ENCODE measurements at places on chromosomes 3 and 15.

DNA sequence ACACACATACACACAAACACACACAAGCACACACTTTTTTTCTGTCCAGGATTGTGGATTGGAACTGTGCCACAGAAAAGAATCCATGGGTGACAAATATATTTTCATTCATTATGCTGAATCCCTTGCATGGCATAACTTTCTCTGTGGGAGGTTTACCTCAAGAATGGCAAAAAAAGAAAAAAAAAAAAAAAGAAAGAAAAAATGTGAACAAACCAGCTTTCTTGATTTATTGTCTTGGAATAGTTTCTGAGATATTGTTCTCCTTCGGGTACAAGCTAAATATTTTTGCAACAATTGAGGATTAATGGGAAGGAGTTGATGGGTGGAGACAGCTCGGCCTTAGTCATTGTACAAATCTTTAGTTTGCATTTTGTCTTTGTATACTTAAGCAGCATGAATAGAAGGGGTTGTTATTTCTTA, 153.1 kb downstream of the GMNC start:
- no peak for DNase-seq

GRCh38 chr15:68560501-68561113, 18.2 kb upstream of the CORO2B start:
- no peak for DNase-seq

- no peak for DNase-seq
Measured at GRCh38 chr15:78654272-78654671, 13.3 kb upstream of the CHRNB4 start.

- no peak for DNase-seq
Measured at GRCh38 chr3:112813723-112814171, 32.9 kb downstream of the CD200R1L start.

GRCh38 chr3:30189900-30190299, 416.5 kb upstream of the TGFBR2 start:
- no peak for DNase-seq

- DNase-seq, result no peak
Measured at GRCh38 chr3:177590826-177591225, 393.5 kb upstream of the TBL1XR1 start.

GRCh38 chr3:11136830-11137626, 17.3 kb upstream of the HRH1 start:
- no peak for DNase-seq

DNA sequence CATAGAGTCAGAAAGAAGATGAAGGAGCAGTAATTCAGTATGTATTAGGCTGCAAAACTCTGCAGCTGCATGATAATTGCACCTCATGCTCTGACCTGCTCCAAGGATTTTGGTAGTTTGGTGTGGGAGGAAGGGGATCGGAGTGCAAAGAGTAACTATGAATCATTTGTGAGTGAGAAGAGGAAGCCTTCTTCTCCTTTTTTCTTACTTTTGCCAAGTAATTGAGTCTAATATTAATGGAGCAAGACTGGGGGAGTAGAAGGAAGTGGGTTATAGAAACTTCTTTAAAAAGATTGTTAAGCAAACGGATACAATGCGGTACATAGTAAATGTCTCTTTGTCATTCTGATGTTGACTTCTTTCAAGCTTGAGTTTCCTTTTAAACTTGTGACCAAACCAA, 276.5 kb downstream of the EDEM1 start:
- no peak for DNase-seq

DNA sequence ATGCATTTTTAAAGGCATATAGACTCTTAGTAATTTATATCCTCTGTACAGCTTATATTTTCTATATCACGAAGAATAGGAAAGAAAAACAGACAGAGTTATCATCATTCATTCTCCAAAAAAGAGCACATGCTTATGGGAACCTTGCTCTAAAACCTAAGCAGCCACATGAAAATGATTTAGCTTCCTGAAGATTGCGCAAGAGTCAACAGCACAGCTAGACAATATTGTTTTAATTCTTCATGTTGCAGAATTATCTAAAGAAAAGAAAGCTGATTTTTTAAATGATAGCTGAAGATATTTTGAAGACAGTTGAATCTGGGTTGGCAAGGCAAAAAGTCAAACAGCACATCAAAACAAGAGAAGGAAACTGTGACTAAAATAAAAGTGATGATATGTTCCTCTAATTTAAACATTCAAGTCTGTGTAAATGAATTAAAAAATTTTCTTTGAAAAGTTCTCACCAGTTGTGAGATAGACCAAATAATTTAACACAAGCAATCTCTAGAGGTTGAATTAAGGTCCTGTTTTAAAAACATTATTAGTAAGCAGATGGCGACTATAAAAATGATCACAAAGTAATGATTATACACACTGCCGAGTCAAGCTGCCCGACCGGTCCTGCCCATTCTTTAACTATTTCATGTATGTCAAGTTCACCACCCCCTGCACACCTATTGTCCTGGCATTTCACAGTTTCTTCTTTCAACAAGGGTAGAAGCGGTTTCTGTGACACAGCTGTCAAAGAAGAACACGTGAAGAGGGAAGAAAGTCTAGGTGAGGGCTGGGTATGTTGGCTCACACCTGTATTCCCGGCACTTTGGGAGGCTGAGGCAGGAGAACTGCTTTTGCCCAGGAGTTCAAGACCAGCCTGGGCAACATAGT, 74.2 kb upstream of the BHLHE40 start:
- no peak for DNase-seq

- no peak for DNase-seq
Measured at GRCh38 chr3:126129398-126129891, 45.5 kb upstream of the SLC41A3 start.

DNA sequence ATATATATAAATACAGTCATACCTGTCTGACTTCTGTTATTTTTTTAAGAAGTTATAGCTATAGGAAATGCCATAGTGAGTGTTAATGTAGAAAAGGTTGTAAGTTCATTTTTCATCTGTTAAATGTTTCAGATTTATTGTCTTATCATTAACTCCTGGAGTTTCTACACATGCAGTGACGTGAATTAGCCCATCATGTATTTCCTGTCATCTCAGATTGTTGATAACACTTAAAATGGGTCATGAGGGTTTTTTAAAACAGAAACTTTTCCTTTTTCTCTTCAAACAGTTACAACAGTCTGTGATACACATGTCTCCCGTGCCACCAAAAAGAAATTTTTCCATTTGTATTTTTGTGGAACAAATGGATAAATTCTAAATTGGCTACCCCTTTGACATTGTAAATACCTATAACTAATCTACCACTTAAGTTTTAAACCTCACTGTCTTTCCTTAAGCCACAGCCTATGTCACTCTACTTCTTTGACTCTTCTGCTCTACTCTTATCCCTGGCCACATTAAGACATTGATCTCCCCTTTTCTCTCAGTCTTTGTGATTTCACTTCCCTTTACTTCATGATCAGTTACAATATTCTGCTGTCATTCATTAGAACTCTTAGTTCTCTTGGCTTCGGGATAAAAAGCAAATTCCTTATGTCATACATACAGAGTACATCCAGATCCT, 89.1 kb downstream of the NEO1 start:
- DNase-seq, result no peak

DNA sequence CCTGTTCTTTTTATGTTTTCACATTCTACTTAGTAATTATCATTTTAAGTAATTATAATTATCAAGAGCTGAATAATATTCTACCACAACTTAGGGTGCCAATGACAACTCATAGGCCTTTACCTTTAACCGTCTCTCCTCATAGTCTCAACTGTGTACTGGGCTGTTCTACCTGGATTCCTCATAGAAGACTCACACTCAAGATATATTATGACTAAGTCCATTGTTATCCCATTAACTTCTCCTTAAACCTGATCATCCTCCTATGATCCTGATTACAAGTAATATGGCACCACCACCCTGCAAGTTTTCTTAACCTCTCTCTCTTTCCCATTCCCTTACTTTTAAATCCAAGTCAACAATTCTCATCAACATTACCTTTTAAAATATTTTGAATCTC, 285.9 kb upstream of the VEPH1 start:
- no peak for DNase-seq

DNA sequence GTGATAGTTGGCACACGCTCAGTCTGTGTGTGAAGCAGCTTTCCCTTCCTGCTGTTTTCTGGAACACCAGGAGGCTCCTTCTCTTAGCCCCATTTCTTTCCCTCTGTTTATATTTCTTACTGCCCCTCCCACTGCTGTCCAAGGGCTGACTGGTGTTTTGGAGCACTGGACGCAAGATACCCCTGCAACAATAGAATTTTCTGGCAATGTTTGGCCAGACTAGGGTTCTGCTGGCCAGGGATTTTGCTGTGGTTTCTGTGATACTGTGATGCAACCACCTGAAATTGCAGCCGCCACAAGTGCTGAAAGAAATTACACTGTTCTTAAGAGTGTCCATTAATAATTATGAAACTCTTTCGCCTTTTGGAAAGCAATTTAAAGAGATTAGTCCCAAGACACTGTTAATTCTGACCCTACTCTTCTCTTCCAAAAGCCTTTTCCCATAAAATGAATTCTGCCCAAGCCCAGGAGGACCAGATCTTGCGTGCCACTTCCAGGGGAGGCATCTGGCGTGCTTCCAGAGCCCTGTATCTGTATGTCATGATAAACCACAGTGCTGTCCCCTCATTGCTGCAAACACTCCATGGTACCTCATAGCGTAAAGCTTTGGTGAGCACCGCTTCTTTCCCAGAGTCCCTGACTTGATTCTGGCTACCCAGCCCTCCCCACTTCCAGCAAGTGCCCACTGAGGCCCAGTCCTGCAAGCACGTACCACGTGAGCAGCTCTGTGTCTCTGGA, 159.4 kb upstream of the CHRM5 start:
- no peak for DNase-seq

DNA sequence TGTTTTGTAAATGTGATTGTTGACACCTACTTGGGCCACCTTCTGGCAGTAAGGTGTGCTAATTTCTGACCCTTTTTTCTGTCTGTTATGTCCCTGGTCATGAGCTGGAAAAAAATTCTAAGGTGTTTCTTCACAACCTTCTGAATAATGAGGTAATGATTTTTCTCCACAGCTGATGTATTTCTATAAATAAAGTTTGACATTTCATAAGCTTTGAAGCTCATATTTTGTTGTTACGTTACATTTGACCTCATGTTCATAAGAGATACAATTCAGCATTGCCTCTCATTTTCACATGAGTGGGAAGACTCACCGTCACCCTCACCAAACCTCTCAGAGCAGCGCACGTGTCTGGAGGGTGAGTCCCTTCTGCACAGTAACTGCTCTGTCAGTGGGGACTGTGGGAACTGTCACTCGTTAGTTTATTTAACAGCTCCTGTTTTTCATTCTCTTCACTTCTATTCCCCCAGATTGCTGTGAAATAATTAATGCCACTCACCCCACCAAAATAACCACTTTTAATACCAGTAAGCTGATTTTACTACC, 140.9 kb downstream of the PLCL2 start:
- DNase-seq, result no peak

- no peak for DNase-seq
Measured at GRCh38 chr3:183131735-183132134, 30.8 kb downstream of the LAMP3 start.

DNA sequence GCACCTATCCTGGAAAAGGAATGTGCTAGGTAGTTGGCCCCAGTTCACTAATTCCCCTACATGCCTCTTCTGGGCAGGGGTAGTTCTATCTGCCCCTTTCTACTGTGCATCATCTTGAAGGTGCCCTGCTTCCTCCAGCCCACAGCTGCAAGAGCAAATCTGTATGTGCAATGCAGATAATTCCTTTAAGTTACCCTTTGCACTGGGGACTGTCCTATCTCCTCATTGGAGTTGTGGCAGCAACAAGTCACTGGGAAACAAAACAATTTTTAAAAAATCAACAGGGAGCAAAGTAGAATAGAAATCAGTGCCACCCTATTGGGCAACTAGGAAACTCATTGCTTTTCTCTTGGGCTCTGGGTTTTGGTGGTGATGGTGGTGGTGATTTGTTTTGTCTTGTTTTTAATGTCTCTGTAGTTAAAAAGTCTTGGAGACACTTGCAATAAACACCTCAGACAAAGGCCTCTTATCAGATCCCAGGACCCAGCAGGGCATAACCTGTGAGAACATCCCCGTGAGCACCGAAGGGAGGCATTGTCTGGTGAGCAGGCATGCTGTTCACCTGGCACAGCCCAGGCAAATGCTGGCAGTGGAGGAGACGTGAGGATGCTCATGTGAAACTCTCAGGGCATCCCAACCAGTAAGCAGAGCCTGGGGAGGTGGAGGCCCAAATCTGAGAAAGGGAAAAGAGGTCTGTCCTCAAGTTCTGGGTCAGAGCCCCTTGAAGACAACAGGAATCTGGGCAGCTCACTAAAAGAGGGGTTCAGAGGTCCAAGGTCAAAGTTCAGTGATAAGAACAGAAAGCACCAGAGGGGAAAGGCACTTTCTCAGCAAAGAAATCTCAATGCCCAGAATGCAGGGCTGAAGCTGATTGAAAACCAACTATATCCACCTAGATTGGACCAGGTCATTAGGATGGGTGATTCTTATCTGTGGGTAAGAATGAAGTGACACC, 27.9 kb downstream of the C2CD4B start:
- DNase-seq, result no peak

GRCh38 chr3:116994351-116994879, 284.8 kb downstream of the TUSC7 start:
- DNase-seq, result no peak

- no peak for DNase-seq
Measured at GRCh38 chr3:79148786-79149185, 619.0 kb downstream of the ROBO1 start.

DNA sequence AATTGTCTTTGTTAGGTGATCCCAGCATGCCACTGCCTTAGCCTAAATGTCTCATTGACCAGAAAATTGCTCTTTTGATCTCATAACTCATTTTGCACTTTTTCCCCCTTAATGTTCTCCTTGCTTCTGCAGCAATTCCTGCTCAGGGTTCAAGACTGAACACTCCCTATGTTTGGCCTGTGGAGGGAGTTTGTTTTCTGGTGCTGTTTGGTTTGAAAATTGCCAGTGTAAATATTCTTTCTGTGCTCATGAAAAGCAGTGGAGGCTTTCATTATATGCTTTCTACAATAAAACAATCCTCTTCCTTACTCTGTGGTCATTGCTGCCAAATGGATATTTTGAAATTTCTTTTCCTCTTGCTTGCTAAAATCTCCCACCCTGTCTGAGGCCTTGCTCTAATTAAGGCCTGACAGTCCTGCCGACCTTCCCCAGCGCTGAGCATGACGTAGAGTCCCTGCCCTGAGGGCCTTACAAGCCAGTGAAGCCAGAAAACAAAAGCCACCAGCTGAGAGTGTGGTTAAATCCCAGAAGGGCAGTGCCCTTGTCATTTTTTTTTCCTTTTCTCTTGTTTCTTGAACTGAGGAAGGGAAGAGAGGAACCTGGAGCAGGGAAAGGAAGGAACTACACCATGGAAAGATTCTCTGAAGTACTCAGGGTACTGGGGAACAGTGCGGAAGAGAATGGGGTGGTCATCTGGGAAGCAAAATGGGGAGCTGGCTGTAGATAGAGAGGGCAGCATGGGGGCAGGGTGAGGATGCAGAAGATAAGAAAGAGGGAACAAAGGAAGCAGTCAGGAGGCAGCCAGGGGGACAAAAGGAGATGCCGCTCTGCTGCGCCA, 24.8 kb downstream of the ZBTB38 start:
- DNase-seq, result peak; percentile 72
